ENCODE measurements at places on chromosomes 2 and 18.

GRCh38 chr2:66699416-66699792 lies 264.5 kb downstream of the MEIS1 start:
- no peak for DNase-seq

DNA sequence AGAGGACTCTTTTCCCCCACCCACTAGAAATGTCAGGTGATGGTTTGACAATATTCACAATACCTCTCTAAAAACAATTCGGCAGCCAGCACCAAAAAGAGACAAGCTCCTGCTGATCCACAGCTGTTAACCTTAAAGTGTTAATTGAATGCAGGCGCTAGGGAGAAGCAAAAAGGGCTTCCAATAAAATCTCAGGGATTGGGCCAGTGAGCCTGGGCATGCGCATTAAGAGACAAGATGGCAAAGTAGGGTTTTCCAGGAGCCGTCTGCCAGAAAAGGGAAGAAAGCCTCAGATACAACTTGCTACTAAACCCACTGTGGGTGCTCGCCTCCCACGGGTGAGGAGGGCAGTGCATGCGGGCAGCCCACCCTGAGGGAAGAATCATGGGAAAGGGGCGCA lies 98.8 kb downstream of the HS6ST1 start:
- DNase-seq, result no peak

DNA sequence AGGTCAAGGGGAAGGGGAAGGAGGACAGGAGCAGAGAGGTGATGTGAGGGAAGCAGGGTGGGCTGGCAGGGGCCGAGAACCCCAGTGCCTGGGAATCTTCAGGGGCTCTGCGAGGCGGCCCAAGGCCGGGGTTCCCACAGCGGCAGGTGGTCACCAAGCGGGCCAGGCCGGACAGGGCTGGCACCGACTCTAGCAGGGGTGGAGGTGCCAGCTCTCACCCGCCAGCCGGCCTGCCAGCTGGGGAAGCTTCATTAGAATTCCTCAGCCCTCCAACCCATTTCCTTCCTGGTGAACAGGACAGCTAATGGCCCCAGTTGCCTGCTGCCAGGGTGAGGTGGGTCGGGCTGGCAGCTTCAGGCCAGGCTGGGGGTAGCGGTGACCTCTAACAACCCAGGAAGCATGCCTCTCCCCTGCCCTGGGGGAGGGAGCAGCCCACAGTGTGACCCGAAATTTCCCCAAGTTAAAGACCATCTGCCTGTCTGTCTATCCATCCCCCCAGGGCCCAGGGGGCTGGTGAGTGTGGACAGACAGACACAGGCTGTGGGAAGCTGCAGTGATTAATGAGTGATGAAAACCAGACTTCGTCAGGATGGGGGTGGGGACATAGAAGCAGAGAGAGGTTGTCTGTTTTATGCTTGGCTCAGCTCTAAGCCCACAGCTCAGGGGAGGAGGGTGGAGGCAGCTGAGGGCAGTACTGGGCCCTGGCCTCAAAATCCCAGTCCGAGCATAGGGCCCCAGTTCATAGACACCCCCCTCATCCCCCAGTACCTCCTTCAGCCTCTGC lies 144.1 kb downstream of the ZFP36L2 start:
- DNase-seq, result no peak

DNA sequence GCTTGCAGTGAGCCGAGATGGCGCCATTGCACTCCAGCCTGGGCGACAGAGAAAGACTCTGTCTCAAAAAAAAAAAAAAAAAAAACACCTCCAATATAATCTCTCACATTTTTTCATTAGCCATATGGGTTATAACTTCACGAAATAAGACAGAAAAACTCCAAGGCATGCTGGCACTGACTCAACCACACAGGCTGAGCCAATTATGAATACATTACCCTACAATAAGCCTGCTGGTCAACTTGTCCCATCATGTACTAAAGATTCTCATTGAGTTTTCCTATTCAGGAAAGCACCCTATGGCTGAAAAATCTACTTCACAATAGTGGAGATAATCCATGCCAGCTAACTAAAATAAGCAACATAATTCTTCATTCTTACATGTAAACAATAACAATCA lies 12.8 kb upstream of the MAP3K20 start:
- DNase-seq, result no peak
